ENCODE measurements at places on chromosomes 13 and 19.

DNA sequence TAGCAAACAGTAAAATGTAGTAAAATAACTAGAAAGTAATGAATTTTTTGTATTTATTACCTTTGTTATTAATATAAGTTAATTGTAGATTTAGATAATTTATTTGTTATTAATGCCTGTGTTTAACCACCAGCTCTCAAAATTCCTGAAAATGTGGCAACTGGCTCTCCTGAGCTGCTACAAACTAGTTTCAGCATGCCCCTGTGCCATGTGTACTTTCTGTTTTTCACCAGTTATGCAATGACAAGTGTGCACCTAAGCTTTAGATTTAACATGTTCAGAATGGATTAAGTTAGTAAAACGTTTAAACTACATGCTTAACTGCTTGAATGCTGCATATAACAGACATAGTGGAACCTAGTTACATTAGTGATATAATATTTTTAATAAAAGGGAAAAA is 88.1 kb downstream of the POSTN start:
- DNase-seq: no peak

DNA sequence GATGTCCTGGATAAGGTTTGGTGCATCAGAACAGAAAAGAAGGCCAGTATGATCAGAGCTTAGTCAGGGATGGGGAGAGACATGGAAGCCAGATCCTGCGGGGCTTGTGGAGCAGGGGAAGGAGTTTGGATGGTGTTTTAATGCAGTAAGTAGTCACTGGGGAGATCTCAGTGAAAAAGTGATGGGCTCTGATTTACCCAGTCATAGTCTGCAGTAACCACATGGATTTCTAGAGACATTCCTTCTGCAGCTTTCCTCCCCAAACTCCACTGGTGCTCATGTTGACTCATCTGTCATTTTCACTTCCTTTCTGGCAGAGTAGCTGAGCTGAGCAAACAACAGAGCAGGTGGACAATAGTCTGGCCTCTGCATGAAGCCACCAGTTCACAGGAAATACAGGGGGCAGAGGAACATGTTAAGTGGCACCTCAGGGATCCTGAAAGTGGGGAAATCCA is 144.1 kb downstream of the DPF1 start:
- DNase-seq: no peak

DNA sequence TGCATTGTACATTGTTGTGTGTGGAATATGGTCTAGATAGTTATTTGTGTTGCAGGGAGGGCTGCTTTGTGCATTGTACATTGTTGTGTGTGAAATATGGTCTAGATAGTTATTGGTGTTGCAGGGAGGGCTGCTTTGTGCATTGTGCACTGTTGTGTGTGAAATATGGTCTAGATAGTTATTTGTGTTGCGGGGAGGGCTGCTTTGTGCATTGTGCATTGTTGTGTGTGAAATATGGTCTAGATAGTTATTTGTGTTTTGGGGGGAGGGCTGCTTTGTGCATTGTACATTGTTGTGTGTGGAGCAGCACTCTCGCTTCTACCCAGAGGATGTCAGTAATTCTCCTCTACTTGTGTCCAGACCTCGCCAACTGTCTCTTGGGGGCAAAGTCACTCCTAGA is 36.3 kb upstream of the ZNF835 start:
- DNase-seq: no peak

- DNase-seq: no peak
Observed at GRCh38 chr19:29677001-29677817, 11.9 kb downstream of the PLEKHF1 start.

DNA sequence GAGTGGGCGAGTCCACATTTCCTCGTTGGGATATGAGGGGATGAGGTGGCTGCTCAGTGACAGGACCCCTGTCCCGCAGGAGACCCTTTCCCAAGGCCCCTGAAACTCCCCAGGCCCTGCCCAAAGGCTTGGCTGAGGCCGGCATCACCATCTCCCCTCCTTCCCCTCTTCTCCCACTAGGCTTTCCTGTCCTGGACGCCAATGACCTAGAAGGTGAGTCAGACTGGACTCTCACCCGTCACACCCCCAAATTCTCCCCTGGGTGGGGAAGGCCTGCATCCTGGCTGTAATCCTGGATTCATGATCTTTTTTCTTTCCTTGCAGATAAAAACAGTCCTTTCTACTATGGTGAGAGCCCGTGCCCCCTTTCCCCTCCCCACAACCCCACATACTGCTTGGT is 5.3 kb downstream of the FXYD3 start:
- DNase-seq: no peak

GRCh38 chr13:41708713-41709112 is 251.4 kb downstream of the RGCC start:
- DNase-seq: no peak

DNA sequence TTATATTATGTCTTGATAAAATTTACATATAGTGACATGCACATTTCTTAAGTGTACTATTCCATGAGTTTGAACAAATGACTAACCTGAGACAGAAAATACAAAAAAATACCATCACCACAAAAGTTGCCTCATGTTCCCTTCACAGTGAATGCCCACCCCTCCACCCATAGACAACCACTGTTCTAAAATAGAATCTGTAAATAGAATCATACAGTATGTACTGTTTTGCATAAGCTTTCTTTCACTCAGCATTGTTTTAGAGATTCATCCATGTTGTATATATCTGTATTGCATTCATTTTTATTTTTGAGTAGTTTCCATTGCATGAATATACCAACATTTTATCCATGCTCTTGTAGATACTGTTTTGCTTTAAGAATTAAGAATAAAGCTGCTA is 23.3 kb upstream of the RBM26 start:
- DNase-seq: no peak

DNA sequence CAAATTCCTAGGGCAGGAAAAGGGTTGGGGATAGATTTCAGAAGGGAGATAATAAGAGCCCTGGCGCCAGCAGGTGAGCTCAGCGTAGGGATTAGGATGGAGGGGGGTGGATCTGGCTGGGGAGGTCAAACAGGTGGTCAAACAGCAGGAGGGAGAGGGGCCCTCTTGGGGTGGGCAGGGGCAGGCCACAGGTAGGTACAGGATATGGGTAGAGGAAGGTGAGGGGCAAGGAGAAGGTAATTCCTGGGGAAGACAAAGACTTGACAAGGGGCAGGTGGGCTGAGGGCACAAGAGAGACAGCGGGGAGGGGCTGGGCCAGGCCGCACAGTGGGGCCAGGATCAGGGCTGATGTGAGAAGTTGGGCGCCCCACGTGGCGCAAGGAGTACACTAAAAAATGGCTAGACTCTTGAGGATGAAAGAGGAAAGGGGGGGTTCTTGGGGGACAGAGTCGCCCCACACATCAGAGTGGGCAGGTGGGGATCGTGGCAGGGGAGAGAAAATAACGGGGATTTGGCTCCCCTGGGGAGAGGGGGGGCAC is 713 bp downstream of the KRI1 start:
- peak; percentile 67 for DNase-seq

GRCh38 chr19:33606556-33606955 is 15.2 kb upstream of the CHST8 start:
- no peak for DNase-seq

- DNase-seq: no peak
Observed at GRCh38 chr13:30334663-30335386, 27.5 kb upstream of the KATNAL1 start.

Data from islet precursor cell (in vitro differentiated cells).